ENCODE measurements at places on chromosomes 2 and 18.

GRCh38 chr2:16169381-16169960 lies 229.1 kb downstream of the MYCN start:
- peak; percentile 50 for DNase-seq

DNA sequence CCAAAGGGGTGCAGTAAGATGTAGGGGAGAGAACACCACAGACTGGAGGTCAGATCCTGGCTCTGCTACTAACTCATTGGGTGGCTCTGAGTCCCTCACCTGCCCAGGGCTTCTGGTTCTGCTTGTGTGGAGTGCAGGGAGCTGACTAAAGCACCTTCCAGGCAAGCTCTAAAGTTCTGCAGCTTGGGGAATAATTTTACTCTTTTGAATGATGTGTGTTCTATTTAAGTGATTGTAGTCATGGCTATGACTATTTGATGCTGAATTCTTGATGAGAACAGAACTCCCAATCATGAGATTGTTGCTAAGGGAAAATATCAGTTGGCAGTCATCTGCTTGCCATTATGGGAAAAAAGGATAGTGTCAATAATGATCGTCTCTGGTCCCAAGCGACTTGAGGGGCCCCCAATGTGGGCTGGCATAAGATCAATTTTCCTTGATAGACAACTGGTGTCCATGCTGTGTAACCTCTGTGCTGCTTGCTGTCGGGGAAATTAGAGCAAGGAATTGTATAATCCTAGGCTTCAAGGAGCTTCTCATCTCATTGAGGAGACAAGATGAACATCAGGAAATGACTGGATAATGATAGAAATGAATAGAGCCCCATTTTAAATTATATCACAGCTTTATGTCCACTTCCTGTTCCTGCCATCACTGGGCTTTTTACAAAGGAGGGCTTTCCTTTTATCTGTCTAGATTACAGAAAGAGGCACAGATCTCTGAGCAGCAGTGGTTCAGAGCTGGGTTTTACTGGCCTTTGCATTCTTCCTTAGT lies 131.7 kb downstream of the SLC4A3 start:
- no peak for DNase-seq

DNA sequence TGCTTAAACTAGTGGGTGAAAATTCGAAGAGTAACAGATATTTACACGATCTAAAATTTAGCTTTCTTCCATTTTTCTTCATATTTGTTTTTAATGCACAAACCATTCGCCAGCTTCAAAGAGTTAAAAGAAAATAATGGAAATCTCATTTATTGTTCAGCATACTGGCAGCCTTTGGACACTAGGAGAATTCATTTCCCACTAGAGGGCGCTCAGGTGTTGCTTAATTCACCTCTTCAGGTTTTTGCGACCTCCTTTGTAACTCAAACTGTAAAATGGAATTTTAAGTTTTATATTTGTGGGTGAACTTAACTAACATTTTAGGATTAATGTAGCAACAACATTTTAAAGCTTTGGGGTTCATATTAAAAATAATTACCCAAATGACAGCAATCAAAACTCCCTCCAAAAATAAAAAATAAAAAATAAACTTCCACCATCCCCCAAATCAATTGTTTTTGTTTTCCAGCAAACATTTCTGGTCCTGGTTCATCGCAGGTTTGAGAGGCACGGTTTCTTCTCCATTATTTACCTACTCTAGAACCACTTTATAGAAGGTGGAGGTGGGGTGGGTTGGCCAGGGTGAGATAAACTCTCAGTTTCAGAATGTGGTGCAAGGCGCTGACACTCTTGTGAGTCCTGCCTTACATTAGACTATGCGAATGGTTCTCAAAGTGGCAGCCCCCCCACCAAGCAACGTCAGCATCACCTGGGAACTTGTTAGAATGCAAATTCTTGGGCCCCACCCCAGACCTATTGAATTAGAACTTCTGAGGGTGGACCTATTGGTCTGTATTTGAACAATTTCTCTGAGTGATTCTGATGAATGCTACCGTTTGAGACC lies 24.7 kb upstream of the PNPT1 start:
- no peak for DNase-seq

- DNase-seq: no peak
Observed at GRCh38 chr2:46770622-46771021, 145.0 kb downstream of the MCFD2 start.

GRCh38 chr2:108916122-108916795 lies 72.8 kb downstream of the EDAR start:
- DNase-seq: no peak

- DNase-seq: no peak
Observed at GRCh38 chr2:191869178-191869577, 22.3 kb upstream of the CAVIN2 start.

DNA sequence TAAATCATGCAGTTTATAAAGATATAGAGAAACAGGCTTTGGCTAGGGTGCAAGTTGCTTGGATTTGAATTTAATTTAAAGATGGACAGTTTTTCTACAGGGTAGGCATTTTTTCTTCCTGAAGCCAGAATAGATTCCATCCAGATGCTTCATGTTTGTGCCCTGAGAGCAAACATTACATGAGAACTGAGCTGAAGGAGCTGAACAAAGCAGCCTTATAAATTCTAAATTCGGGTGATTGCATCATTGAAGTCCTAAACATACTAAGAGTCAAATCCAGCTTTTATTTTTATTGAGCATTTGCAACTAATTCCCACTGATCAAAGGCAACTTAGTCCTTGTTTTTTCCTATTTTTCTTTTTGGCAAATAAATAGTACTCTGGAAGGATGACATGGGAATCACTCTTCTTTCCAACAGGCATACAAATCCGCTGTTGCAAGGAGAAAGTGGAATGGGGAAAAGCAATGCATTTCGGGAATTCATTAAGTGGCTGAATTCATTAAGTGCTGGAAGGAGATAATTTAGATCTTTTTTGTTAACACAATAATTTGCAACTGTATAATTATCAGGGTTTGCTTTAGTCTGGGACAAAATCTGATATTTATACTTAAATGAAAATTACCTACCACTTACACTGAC lies 828.0 kb downstream of the SLC4A3 start:
- no peak for DNase-seq

DNA sequence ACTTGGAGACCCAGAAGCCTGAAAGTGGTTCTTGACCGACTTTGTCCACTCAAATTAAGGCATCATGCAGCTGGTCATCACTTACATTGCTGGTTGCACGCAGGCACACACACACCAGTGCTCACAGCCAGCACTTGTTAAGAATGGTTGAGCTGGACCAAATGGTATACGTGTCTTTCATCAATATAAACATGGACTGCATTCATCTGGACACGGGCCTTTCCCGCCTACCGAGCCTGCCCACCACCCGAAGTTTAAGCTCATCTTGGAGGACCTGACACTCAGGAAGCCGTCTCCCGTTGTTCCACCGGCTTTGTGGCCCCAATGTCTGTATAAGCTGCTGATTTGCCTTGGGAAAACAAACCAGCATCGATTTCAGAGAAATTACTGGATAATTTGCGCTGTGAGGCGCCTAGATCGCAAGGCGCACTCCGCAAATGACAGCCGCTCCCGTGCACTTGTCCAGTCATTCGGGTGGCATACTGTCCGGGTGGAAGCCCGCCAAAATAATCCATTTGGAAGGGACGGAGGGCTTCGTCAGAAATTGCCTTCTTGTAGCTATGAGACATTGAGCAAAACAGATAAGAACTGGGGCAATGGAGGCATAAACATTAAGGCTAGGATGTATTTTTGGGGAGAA lies 40.1 kb upstream of the AKAIN1 start:
- no peak for DNase-seq

DNA sequence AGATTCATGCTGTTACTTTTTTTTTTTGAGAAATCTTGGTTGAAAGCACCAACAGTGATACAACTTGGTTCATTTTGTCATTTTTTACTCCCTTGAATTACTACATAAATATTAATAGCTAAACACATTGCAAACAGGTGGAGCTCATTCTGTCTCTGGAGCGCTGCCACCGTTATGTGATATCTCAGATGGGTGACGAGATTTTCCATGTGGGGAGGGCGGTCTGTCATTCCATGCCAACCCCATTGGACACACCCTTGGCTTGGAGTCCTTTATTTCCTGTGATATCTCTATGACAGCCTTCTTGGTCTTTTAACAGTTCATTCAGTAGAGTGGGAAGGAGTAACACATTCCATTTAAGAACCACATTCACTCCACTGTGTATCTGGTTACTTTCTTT lies 794.8 kb downstream of the SATB2 start:
- DNase-seq: no peak

- no peak for DNase-seq
Observed at GRCh38 chr18:30342675-30343074, 699.9 kb downstream of the DSC3 start.

- no peak for DNase-seq
Observed at GRCh38 chr18:42339372-42339771, 384.3 kb downstream of the PIK3C3 start.

DNA sequence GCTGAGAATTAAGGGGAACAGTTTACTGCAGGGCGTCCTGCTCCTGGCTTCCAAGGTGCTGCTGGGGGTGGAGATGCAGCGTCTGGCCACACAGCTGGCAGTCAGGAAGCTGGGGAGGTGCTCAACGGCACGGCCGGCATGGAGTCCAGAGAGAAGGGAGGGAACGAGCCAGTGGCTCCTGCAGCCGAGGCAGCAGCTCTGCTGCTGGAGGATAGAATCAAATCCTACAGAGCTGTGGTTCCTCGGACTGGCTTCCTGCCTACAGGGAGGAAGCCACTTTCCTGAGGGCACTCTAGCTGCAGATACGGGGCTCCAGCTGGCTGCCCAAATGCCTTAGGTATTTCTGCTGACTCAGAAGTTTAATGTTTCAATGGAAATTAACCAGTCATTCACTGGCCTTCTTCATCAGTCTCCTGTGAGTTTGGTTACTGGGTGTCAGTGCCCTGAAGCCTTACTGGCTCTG lies 266.3 kb downstream of the TWIST2 start:
- DNase-seq: no peak

DNA sequence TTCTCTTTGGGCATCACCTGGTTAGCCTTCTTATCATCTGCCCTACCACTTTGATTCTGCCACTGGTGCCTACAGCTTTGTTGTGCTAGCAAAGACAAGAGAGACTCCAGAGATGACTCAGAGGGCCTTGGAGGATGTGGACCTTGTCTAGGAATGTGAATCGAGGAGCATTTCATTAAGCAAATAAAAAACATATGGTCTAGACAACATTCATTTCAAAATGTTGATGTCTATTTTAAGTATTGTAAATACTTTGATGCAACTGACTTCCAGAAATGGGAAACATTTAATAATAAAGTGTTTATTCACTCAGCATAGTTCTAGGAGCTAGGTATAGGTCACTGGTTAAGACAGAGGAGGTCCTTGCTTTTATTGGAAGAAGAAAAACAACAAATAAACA lies 195.5 kb downstream of the CDCA7 start:
- DNase-seq: no peak

DNA sequence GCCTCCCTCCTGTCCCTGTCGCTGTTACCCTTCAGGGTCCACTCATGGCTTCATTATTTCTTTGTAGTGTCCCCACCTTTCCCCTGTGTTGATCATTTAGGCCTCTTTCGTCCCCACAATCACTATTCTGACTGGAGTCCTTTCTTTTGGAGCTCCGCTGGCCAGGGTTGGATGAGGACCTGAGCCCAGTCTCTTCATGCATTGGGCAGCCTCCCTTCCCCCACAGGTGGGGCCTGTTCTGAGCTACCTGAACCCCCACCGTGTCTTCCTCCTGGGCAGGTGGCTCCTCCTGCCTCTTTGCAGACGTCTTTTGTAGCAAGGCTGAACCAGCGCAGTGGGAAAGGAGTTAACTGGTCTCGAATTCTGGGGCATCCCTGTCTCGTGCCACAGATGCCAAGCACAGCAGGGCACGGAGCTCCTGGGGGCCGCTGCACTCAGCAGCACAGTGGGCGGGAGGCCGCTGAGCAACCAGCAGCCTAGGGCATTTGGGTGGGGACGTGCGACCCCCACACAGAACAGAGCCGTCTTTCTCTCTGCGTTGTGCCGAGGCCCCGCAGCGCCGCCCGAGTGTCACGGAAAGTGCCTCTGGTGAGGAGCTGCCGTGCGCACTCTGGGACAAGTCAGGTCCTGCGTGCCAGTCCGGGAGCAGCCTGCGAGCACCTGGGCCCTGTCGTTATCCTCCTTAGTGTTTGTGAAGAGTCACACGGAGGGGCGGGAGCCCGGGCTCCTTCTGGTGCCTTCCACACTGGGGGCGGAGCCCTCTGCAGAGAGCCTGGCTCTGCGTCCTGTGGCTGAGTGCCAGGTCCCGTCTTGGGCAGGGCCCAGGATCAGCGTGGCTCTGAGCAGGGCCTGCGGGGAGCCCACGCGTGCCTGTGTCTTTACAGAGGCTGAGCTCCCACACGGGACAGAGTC lies 130.1 kb downstream of the NFATC1 start:
- no peak for DNase-seq

DNA sequence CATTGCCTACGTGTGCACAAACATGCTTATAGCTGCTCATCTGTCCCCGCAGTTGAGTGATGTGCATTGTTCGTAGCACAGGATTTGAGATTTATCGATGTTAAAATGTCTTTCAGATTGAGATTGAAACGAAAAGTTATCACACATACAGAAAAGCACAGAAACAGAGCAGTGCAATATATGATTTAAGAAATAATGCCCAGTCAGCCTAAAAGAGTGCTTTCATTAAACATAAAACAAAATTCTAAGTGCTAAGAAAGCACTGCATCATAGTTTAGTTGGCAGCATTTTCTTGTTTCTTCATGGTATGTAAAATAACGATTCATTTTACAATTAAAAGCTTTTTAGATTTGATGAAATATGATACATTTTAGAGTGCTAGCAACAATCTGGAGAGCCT lies 31.9 kb upstream of the GORASP2 start:
- no peak for DNase-seq

DNA sequence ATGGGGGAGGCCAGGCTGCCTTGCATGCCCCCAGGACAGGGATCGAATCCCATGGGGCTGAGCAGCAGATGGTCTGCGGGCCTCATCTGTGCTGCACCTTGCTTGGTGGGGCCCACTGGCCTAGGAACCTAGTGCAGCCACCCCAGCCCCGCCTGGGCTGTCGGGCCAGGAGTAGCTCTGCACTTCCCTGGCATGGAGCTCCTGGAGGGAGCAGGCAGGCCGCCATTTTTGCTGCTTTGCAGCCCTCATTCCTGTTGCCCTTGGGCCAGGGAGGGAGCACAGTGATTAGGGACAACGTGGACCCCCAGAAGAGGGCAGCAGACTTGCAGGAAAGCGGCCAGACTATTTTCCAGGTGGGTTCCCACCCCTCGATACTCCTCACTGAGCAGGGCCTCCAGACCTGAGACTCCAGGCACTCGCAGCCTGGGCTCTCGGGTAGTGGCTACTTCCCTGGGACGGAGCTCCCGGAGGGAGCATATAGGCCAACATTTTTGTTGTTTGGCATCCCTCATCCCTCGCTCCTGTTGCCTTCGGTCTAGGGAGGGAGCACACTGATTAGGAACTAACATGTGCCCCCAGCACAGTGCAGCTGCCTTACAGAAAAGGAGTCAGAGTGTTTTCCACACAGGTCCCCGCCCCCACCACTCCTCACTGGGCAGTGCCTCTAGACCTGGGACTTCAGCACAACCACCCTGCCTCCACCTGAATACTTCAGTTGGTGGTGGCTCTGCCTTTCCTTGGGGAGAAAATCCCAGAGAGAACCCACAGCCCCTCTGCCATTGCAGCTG lies 99.5 kb downstream of the MAIP1 start:
- no peak for DNase-seq

Measured in esophagus muscularis mucosa (tissue), 4 donors.